Mesendoderm (in vitro differentiated cells): ENCODE measurements at places on chromosomes 1 and 21.

- no peak for DNase-seq
These were observed 57.1 kb downstream of the DDAH1 start for GRCh38 chr1:85407746-85408377.

DNA sequence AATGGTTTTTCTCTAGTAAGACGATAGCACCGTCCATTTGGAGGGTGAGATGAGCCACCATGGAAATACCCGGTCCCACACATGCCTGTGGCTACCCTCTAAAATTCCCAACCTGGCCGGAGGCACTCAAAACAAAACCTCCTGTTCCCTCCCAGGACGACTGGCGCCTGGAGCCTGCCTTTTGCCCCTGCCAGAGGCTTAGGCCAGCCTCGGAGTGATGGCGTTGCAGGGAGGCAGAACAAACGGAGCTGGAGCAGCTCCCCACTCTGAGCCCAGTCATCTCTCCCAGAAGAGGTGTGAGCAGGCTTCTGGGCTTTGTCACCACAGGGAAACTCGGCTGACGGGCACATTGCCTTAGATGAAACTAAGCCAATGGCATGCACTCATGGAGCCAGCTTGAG is 213.7 kb upstream of the HOOK1 start:
- DNase-seq = no peak

- DNase-seq = peak; percentile 98
These were observed 19.9 kb upstream of the EVI5 start for GRCh38 chr1:92804721-92805201.

GRCh38 chr1:11059968-11060830 is at the start of gene SRM:
Gene SRM (minus strand): TSS chr1:11060018. CDS start chr1:11059943, 75 bp downstream.
- DNase-seq = peak; percentile 93

DNA sequence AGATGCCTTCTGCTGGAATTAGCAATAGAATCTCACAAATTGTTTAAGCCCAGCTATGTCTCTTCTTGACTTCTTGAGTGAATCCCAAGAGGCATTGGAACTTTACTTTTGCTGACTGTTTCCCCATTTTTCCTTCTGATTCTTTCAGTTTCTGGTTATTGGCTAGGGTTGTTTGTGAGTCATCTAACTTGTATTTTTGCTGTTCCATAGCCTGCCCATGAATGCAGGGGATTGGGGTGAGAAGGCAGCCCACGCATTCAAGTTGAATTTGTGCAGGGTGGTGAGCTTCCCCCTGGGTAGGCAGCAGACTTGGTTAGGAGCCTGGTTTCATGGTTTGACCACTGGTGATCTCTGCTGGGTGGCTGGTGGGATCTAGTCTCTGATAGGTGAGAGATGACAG is 10.4 kb upstream of the KLF17 start:
- DNase-seq = no peak

DNA sequence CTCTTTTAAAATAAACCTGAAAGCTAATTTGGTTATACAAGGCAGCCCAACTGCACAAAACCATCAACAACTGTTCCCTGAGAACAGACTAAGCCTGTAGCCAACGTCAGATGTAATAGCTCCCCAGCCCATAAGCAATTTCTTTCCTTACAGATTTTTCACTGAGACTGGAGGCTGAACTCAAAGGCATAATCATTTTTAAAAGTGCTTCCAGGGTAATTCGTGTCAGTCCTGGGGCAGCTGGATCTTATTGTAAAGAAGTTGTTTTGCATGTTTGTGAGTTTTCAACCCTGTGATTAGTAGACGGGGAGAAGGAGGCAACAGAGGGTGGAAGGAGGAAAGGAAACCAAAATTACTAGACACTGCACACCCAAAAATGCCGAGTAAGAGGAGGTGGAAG is 3.2 kb downstream of the DPT start:
- no peak for DNase-seq

GRCh38 chr1:36400514-36400824 is 2.8 kb upstream of the LSM10 start:
- DNase-seq = no peak

DNA sequence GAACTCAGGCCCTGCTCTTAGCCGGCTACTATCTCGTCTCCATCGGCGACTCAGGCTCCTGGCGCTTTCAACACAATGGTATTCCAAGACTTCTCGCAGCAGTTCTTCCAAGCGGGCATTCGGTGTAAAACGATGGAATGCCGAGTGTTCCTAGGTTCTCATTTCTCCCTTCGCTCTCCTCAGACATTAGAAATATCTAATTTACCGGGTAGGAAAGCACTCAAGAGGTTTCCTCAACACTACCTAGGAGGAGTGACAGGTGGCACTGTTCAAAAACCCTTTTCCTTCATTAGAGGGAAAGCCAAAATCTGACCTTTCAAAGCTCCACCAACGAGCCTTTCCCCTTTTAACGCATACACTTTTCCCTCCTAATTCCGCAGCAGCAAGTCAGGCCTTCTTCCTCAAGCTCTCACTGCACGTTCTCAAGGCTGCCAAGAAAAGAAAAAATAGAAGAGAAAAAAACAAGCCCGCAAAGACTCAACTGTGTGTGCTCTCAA is 601 bp downstream of the UBE2G2 start:
- peak; percentile 72 for DNase-seq

GRCh38 chr1:114559356-114559755 is 22.1 kb downstream of the BCAS2 start:
- DNase-seq = no peak

GRCh38 chr21:43317254-43317748 is 109.6 kb downstream of the SIK1 start:
- DNase-seq = no peak

GRCh38 chr1:169618367-169618766 is 11.6 kb downstream of the SELP start:
- DNase-seq = no peak

DNA sequence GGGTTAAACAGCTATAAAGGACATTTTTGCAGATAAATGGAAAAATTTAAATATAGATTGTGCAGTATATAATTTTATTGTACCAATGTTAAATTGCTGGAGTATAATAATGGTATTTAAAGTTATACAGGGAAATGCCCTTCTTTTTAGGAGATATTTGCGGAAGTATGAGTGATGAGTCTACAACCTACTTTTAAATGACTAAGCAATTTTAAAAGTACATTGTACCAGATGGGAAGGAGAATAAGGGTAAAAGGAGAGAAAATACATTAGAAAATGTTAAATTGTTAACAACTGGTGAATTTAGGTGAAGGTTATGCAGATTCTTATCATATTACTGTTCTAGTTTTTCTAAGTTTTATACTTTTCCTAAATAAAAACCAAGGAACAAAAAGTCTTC is 91.8 kb downstream of the ZZZ3 start:
- no peak for DNase-seq

- no peak for DNase-seq
These were observed 375.7 kb upstream of the DAB1 start for GRCh38 chr1:57799490-57800115.

- peak; percentile 62 for DNase-seq
These were observed 28.5 kb upstream of the PKP1 start for GRCh38 chr1:201254625-201255478.

DNA sequence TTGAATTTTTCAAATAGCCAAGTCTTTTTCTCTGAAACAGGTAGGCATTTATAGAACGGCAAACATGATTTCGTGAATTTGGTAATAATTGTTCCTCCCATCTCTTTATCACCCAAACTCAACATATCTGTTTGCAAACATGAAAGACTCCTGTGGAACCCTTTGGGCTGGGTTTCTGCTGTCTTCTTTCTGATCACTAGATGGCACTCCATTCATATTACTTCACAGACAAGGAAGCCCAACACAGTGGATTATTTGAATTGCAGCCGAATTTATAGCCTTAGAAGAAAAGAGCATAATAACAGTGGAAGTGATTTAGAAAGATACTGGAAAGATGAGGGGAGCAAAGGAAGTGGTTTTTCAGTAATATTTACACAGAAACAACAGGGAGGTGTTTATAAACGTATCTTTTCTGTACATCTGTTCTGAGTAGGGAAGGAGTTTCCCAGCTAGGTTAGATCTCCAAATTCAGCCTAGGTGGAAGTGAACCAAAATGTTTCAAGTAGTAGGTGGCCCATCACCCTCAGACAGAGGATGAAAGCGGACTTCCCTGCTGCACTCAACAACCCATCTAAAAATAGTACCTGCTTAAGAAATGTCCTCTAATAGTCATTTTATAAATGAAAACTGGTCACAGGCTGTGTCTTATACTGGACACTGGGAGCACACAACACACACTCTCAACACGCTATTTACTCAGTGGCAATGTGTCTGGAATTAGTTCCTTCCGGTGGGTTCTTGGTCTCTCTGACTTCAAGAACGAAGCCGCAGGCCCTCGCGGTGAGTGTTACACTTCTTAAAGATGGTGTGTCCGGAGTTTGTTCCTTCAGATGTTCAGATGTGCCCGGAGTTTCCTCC is 67.6 kb downstream of the MAP3K21 start:
- peak; percentile 68 for DNase-seq

GRCh38 chr1:8681911-8682310 is 135.5 kb downstream of the RERE start:
- no peak for DNase-seq

DNA sequence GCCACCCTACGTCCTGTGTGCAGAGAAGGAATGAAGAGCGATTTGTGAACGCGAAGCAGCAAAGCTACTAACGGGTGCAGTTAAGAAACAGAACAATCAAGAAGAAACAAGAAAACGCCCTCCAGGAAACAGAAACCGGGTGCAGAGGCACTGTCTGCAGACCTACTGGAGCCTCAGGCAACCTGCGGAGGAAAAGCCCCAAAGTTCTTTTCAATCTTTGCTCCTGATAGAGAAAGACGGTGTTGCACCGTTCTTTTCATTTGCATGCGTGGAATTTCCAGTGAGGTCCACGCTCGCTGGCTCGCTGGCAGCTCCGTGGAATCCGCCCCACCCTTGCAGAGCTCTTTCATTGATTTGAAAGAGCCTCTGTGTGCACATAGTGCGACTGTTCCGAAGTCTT is 37.0 kb upstream of the PDE9A start:
- DNase-seq = peak; percentile 11

DNA sequence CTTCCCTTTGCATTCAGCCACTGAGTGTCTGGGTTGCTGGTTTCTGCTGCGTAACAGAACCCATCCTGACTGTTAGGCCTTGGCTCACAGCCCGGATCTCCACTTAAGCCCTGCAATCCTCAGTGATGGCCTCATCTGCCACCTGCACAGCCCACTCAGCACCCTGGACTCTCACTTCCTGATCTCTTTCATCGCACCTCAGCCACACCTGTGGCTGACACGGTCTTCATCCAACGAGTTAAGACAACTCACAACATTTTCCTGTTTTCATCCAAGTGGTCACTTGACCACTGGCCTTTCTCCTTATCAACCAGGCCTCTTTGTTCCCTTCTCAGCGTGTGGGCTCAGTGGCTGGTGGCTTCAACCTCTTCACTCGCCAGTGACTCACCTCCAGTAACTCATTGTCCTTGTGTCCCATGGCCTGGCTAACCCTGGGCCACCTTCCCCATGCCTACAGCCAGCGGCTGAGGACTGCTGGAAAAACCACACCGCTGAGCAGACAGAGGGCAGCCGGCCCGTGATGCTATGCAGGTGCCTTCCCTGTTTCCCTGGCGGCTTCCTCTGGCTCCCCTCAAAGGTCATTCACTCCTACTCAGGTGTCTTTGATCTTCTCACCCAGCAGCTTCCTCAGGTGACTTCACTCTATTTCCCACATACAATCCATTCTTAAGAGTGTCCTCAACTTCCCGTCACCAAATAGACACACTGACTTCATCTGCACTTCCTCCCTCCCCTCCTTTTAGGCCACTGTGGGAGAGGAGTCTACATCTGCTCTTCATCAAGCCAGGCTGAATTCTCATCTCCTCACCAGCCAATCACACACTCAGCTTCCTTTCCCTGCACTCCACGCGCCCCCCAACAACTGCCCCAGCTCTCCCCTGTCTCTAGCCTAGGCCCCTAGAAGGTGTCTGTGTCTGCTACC is 19.9 kb upstream of the EDN2 start:
- no peak for DNase-seq

DNA sequence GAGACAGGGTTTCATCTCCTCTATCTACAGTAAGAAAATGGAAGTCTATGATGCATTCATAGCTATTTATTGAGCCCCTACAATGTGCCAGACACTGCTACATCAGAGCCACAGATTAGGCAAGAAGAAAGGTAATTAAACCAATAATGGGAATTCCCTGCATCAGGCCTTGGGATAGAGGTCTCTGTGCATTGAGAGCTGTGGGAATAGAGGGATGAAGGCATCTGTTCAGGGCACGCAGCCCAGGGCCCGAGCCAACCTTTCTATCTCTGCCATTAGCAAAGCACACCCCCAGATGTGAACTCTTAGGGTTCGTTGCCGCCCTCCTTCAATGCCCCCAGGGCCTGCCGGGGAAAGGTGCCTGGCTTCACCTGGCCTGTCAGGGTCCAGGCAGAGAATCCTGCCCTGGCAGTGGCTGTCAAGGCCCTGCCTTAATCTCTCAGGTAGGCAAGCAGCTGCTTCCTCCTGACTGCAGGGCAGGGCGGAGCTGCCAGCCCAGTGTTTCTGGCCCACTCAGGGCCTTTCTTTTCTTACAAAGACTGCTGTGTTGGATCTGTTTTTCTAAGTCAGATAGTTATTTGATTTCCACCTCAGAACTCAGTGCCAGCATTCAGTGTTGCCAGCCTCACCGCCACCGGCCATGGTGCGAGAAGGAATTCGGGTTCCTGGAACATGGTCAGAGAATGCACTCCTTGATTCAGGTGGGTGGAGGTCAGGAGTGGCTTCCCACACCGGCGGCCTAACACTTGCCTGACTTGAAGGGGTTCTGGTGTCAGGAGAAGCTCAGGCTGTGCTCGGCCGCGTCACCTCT is 76.1 kb downstream of the PGM1 start:
- DNase-seq = no peak

- no peak for DNase-seq
These were observed 59.2 kb downstream of the CD34 start for GRCh38 chr1:207851696-207852095.

DNA sequence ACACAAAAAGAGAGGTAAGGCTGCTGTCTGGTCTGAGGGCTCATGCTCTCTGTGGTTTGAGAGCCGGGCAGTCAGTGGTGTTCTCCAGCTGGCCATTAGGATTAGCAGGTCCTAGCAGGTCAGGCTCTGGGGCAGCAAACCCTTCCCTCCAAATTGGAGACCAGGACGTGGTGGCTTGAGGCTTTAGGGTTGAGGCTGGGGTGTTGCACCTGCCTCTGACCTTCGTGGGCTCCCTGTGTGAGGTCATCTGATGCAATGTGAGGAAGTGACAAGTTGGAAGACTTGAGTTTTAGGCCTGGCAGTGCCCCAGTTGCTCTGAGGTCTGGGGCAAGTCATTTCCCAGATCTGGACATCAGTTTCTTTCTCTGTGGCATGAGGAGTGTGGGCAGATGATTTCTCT is 24.4 kb downstream of the SZRD1 start:
- no peak for DNase-seq

DNA sequence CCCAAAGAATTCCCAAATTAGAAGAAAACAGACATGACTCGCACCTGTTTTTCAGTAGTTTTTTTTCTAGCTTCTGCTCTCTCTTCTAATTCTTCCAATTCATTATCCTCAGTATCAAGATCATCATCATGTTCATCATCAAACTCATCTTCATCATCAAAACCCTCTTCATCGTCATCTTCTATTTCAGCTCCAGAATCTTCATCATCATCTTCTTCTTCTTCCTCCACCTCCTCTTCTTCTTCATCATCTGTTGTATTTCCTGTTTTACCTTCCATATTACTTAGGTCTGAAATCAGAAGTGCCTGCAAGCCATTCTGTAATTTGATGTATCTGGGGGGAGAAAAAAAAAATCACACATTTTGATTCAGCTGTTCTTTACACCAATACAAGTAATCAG is 38.3 kb downstream of the NRDC start:
- no peak for DNase-seq

GRCh38 chr1:61397935-61398334 is 315.6 kb downstream of the NFIA start:
- no peak for DNase-seq
